ENCODE measurements at places on chromosomes 7 and 10. TPM values are rescaled to one million over a fixed set of nuclear protein-coding genes. Genes with fewer than 3 reads are reported as not detected.

Gene SPOCK2
- 0.28 TPM for total RNA-seq

Gene AGR3
- total RNA-seq, result not detected

Gene GPR85
- total RNA-seq, result 0.56 TPM

Gene GIMAP4
- 0.56 TPM for total RNA-seq

Gene AKR1C4
- not detected for total RNA-seq

Gene ANKRD7
- total RNA-seq, result 0.19 TPM

Gene CSGALNACT2
- 41.2 TPM for total RNA-seq

Gene ABCB1
- total RNA-seq, result 2.0 TPM

Gene GAD2
- total RNA-seq, result not detected

Gene UNCX
- not detected for total RNA-seq

Gene NKX1-2
- total RNA-seq, result not detected

Gene AGAP5
- total RNA-seq, result 2.1 TPM

Gene INA
- total RNA-seq, result 1.2 TPM

Gene FGFBP3
- total RNA-seq, result 0.56 TPM
